ENCODE measurements at places on chromosomes 5 and 9.

- no peak for DNase-seq
These were observed 9.7 kb upstream of the C9orf152 start for GRCh38 chr9:110217656-110218099.

- no peak for DNase-seq
These were observed 45.5 kb downstream of the ELL2 start for GRCh38 chr5:95915999-95916686.

DNA sequence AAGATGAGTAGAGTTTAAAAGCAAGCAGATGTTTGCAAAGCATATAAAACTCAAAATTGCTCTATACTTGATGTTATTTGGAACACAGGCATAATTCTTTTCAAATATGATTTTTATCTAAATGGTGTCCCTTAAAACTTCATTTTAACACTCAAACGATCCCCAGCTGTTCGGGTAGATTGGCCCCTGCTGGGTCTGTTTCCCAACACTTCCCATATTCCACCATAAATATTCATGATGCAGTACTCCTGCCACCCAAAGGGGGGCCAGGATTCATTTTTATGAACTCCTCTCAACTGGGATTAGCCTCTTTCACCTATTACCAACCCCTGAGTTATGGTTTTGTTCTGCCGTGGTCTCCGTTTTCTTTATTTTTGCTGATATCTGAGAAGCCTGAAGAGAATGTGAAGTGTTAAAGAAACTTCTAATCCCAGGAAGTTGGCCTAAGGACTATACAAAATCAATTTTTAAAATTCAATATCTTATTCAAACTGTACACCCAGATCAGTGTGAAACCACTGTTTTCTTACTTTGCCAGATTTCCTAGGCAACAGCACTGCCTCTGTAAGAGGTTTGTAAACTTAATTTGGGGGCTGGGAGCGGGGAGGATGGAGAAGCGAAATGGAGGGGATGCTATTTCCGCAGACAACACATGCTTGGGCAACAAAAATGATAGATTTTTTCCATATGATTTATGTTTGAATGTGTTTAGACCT is 384.1 kb downstream of the DMRT2 start:
- DNase-seq, result no peak

- no peak for DNase-seq
These were observed 3.2 kb upstream of the P4HA2 start for GRCh38 chr5:132230871-132231270.

- DNase-seq, result no peak
These were observed 50.6 kb downstream of the DEPDC1B start for GRCh38 chr5:60649288-60649917.

GRCh38 chr5:35617060-35617434 is 616 bp upstream of the SPEF2 start:
- DNase-seq, result no peak

DNA sequence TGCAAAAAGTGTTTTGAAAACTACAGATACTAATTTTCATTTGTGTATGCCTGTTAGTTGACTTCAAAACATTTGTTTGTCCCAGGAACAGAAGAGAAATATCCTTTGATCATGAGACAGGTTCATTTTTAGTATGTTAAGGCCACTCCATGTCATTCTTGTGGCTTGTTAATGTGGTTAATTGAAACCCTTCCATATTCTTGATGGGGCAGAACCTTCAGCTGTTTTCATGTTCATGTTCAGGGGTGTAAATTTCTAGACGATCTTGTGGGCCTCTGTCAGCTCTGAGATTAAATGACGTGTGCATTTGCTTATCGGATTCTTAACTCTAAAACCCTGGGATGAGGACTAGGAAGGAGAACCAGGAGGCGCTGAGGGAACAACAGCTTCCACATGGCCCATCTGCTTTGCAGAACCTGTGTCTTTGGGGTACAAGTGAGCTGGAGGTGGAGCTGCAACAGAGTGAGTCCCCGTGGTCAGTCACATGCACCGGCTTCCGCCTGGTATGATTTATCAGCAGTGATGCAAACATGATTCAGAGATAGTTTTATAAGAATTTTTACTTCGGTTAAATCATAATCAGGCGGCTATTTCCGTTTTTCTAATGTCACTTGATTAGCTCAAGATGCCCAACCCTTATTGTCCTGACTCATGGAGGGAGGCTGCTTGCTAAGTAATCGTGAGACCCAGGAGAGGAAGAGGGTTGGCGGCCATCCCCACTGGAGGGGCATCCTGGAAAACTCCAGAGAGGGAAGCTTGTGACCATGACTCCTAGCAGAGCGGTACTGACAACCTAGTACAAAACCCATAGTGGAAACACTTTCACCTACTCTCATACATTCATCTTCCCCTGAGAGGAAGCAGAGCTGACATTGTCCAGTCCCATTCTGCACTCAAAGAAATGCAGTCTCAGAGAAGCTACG is 138.4 kb downstream of the C9orf152 start:
- peak; percentile 84 for DNase-seq

GRCh38 chr5:109407913-109408312 is 1.9 kb downstream of the PJA2 start:
- DNase-seq, result no peak

GRCh38 chr5:169637085-169637548 is at the start of gene DOCK2:
DOCK2 (plus strand) TSS chr5:169637275; CDS start chr5:169637327, 52 bp downstream.
- DNase-seq, result no peak

- DNase-seq, result no peak
These were observed 146.8 kb upstream of the SPEF2 start for GRCh38 chr5:35470866-35471265.

DNA sequence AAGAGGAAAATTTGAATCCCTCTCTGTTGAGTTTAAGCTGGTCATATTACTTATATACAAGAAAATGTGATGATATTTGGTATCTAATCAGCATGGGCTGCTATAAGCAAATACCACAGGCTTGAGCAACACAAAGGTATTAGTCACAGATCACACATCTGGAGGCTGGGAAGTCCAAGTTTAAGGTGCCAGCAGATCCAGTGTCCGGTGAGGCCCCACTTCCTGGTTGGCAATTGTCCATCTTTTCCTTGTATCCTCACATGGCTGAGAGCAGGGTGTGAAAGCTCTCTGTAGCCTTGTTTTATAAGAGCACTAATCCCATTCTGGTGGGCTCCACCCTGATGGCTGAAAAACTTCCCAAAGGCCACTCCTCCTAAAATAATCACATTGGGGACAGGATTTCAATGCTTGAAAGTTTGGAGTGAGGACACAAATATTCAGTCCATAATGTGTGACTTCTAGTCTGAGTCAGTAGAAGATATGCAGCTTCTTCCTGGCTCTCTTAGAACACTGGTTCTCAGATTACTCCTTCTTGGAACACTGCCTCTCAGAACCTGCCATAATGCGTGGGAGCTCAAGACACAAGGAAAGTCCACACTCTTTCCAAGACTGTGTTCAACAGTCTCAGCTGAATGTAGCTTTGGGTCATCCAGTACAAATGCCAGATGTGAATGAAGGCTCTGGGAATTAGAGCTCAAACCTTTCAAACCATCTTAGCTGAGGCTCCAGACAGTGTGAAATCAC is 124.1 kb downstream of the PRDM9 start:
- peak; percentile 13 for DNase-seq

DNA sequence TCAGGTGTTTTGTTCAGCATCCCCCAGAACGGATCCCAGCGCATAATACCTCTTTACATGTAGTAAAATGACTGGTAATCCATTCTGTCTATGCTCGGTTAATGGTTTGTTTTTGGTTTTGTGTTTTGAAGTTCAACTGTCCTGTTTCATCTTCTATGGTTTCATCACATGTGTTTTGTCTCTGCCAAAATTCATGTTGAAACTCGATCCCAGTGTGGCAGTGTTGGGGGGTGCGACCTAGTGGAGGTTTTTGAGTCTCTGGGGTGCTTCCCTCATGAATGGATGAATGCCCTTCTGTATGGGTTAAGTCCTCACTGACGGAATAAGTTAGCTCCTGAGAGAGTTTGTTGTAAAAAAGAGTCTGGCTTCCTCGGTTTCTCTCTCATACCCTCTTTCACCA is 317.4 kb downstream of the KDM4C start:
- DNase-seq, result no peak
